ENCODE measurements at places on chromosomes 4 and X.

GRCh38 chr4:87560802-87561201, 31.6 kb upstream of the SPARCL1 start:
- DNase-seq: no peak

DNA sequence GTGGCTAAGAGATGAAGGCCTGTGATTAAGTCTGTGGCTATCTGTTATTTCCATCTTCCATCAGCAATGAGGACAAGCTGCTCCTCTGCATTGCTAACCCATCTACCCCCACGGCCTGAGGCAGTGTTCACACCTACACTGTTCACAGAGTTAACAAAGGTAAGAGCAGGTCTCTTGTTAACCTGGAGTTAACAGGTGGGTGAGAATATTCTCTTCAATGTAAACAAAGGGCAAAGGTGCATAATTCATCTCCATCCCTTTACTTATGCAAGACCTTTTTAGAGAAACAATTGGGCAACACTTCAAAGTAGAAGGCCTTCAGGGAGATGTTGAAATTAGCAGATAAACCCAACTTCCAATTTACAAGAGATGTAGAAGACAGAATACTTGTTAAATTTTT, 2.8 kb downstream of the SLC35A2 start:
- no peak for DNase-seq

- DNase-seq: peak; percentile 91
These were observed 287.6 kb downstream of the ARHGAP24 start for GRCh38 chr4:85762529-85762871.

- no peak for DNase-seq
These were observed 14.7 kb downstream of the YY2 start for GRCh38 chrX:21870494-21870893.

- no peak for DNase-seq
These were observed 81.1 kb upstream of the SLC4A4 start for GRCh38 chr4:71257761-71258160.
